CD4-positive, alpha-beta T cell (primary cell): ENCODE measurements at places on chromosomes 2 and 18. TPM values are rescaled to one million over a fixed set of nuclear protein-coding genes. Genes with fewer than 3 reads are reported as not detected.
A peak's percentile ranks its signal among the peaks of the same experiment; 100 is the strongest.

The AQP12A gene
- not detected for total RNA-seq

The CXCR1 gene
- 0.08 TPM for total RNA-seq

The CD207 gene
- not detected for total RNA-seq

The LINC00305 gene
- not detected for total RNA-seq

The CHRNG gene
- not detected for total RNA-seq

The ABCB11 gene
- total RNA-seq = not detected

DNA sequence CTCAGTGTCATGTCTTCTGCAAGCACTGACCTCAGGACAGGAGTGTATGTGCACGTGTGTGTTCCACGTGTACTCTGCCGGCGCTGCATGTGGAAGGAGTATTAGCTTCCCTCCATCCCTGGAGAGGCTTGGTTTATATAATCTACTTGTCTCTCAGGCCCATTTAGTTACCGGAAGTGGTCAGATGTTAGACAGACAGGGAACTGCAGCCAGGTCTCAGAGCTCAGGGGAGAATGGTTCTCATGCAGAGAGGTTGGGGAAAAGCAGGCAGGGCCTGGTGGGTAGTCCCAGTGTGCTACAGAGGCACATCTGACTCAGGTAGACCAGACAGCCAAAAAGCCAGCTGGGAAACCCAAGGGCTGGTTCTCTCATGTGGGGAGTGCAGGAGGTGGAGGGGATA, 167.9 kb downstream of the CTIF start:
- no peak for DNase-seq
- no peaks in the 10 kb centered on the region for H3K27me3 ChIP-seq
- H3K36me3 ChIP-seq = no peaks in the 10 kb centered on the region
- peaks cover under 1% of the 10 kb centered on the region for H3K4me1 ChIP-seq
- no peak overlapping the region for H3K4me3 ChIP-seq

DNA sequence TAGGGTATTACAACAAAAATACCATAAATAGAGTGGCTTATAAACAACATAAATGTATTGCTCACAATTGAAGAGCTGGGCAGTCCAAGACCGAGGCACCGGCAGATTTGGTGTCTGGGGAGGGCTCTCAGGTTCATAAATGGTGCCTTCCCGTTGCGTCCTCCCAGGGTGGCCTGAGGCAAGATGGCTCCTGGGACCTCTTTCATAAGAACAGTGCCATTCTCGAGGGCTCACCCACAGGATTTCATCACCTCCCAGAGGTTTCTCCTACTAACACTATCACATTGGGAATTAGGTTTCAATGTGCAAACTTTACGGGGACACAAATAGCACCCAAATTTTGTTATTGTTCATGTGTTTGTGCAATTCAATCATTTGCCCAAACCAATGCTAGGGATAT, 793.5 kb upstream of the HS6ST1 start:
- no peak for DNase-seq
- no peaks in the 10 kb centered on the region for H3K4me1 ChIP-seq
- no peak overlapping the region for H3K27ac ChIP-seq
- H3K36me3 ChIP-seq = no peaks in the 10 kb centered on the region
- no peaks in the 10 kb centered on the region for H3K27me3 ChIP-seq

GRCh38 chr18:11269257-11269656, 119.9 kb upstream of the PIEZO2 start:
- no peaks in the 10 kb centered on the region for H3K4me1 ChIP-seq
- H3K27me3 ChIP-seq = no peaks in the 10 kb centered on the region
- no peak overlapping the region for H3K4me3 ChIP-seq
- H3K27ac ChIP-seq = no peak overlapping the region
- no peak for DNase-seq

DNA sequence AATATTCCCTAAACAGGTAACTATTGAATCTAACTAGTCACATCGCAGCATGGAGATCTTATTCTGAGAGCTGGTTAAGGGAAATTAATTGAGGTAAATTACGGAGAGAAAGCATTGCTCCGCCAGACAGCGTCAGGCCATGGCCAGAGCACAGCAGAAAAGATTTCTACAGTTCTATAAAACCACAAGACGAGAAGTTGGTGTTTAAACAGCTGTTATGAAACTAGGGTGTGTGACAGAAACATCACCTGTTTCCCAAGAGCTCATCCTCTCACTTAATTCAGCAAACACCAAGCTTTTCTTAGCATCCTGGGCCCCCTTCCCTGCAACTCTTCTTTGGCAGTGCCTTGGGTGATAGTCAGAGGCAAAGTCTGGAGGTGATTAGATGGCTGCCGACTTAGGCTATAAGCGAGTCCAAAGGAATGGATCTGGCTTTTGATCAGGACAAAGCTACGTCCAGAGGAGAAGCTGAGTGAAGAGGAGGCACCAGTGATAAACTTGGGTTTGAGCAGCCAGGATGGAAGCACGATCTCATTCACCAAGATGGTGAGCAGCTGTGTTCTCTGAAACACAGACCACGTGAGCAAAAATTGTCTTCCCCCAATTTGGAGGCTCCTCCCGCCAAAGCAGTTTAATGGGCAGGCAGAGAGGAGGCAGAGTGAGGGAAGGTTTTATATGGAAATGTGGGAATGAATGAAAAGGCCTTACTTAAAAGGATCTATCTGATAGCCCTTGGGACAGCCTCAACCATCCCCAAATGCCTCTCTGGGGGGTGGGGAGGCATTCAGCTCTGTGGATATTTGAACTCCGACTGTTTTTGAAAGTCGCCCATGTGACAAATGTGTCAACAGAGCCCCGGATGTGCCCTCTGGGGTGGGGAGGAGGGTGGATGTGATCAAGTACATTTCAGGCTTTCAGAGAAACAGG, 57.8 kb downstream of the PKDCC start:
- peak overlapping the region; percentile 42 for H3K4me3 ChIP-seq
- no peaks in the 10 kb centered on the region for H3K27me3 ChIP-seq
- no peaks in the 10 kb centered on the region for H3K36me3 ChIP-seq
- peak; percentile 75 for DNase-seq

DNA sequence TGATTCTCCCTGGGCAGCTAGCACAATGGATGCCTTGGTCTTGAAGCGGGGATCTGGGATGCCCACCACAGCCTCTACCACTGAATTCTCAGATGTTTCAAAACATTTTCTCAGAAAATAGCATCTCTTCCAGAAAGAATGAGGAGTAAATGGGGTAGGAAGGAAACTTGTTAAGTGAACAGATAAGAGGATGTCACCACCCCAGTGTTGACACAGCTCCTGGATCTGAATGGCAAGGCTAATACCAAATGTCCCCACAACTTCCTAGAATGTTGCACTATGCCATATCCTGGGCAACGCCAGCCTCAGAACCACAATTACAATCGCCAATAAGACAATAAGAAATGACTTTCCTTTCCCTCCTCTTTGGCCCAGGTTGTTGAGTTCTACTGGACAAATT, 177.2 kb downstream of the BCL11A start:
- H3K4me1 ChIP-seq = no peaks in the 10 kb centered on the region
- DNase-seq = no peak
- no peak overlapping the region for H3K4me3 ChIP-seq
- no peak overlapping the region for H3K27ac ChIP-seq
- no peaks in the 10 kb centered on the region for H3K27me3 ChIP-seq

DNA sequence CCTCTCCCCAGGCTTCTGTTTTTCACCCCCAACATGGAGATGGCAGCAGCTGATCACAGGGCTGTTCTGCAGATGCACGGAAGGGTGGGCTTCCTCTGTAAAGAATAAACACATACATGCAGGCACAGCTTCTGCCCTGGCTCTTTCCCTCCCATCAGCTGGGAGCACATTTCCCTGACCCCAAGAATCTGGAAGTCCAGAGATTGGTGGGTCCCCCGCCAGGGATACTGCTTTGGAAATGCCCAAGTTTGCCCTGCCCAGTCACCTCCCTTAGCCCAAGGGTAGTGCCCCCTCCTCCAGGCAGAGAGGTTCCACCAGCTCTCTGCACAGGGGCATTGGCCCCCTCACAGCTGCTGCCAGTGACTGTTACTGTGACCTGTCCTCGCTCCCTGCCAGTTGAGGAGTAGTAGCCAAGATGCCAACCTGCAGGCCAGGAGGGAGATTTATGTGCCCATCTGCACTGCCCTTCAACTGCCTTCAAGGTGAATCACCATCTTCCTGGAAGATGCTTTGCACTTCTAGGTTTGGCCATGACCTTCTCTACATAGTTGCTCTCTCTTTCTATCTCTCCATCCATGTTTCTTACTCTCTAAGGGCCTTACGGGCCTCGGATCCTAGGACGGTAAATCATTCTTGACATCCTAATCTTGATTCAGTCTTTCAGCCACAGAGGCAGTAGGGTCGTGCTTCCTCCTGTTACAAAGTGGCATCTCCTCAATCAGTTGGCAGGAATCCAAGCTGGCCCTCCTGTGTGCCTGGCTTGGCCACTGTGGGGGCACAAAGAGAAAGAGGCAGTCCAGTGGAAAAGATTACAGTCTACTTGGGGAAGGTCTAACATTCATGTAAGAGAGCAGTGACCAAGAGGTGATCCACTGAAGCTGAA, 121.8 kb downstream of the CTIF start:
- H3K27ac ChIP-seq = no peak overlapping the region
- H3K4me1 ChIP-seq = peaks cover 4% of the 10 kb centered on the region
- no peak for DNase-seq

DNA sequence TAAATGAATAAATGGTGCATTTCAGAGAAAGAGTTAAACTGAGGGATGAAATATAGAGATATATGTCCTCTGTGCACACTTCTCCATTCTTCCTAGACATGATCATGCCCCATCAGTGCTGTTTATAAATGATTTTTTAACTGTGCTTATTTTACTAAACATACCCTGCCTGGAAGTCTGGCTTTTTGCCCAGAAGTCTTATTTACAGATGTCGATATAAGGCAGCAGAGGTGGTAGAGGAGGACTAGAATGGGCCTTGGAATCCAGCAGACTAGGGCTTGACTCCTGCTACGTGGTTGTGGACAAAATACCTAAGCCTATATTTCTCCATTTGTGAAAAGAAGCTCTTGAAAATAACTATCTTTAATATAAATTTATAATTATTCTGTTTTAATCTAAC, 355.5 kb downstream of the RAD51AP2 start:
- no peak for DNase-seq
- no peaks in the 10 kb centered on the region for H3K27me3 ChIP-seq
- no peaks in the 10 kb centered on the region for H3K4me1 ChIP-seq
- no peak overlapping the region for H3K27ac ChIP-seq
- no peaks in the 10 kb centered on the region for H3K36me3 ChIP-seq

DNA sequence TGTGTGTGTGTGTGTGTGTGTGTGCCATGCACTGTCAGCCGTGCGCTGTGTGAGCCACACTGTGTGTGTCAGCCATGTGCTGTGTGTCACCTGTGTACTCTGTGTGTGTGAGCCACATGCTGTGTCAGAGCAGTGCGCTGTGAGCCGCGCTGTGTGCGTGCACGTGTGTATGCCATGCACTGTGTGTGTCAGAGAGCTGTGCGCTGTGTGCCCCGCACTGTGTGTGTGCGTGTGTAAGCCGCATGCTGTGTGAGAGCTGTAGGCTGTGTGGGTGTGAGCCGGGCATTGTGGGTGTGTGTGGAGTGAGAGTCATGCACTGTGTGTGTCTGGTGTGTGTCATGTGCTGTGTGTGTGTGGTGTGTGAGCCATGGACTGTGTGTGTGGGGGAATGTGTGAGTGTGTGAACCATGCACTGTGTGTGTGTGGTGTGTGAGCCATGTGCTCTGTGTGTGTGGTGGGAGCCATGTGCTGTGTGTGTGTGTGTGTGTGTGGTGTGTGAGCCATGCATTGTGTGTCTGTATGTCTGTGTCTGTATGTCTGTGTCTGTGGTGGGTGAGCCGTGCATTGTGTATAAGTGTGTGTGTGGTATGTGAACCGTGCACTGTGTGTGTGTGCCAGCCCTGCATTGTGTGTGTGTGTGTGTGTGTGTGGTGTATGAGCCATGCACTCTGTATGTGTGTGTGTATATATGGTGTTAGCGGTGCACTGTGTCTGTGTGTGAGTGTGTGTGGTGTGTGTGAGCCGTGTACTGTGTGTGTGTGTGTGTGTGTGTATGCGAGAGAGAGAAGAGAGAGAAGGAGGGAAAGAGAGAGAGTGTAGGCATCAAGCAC, 106.4 kb upstream of the TPO start:
- no peaks in the 10 kb centered on the region for H3K27me3 ChIP-seq
- H3K4me3 ChIP-seq = no peak overlapping the region
- no peak overlapping the region for H3K27ac ChIP-seq
- DNase-seq = no peak
- H3K36me3 ChIP-seq = no peaks in the 10 kb centered on the region

DNA sequence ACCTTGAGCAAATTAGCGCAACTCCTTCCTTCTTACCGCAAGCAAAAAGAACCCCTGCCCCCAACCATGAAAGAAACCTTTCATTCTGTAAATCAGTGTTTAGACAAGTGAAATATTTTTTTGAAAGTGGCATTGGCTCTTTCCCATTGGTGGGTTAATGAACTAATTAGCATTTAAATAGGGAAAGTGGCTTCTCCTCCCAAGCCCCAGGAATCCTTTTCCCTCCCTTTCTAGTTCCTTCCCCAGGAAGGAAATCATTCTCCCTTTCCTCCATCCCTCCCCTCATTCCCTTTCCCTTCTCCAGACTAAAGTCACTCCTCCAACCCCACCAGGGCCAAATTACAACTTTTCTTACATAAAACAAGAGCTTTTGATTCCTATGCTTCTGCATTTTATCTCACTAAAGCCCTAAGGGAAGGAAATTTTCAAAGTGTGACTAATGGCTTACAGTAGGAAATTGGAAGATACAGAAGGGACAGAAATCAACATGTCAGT, 22.9 kb upstream of the TYMS start:
- no peak overlapping the region for H3K4me3 ChIP-seq
- H3K27ac ChIP-seq = no peak overlapping the region
- H3K4me1 ChIP-seq = no peaks in the 10 kb centered on the region
- H3K27me3 ChIP-seq = no peaks in the 10 kb centered on the region
- no peak for DNase-seq

DNA sequence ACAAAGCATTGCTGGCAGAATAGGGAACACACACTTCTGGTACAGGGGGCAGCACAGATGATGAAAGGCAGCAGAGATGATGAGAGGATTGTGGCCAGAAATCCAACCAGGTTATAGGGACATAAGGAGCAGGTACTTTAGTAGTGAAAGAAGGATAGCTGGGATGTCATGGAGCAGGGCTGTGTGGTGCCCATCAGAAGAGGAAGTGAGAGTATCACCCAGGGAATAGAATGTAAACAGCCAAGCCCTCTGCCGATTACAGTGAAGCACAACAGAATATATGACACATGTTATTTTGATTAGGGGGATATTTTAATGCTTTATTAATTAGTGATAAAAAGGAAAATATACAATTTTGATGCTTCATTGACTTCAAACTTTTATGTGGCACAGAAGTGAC, 883.4 kb upstream of the CDH2 start:
- no peak overlapping the region for H3K27ac ChIP-seq
- no peaks in the 10 kb centered on the region for H3K4me1 ChIP-seq
- H3K36me3 ChIP-seq = no peaks in the 10 kb centered on the region
- H3K27me3 ChIP-seq = no peaks in the 10 kb centered on the region

GRCh38 chr18:45653090-45653489, 37.8 kb downstream of the SLC14A2 start:
- no peak overlapping the region for H3K4me3 ChIP-seq
- H3K4me1 ChIP-seq = peaks cover 24% of the 10 kb centered on the region
- no peaks in the 10 kb centered on the region for H3K27me3 ChIP-seq
